ENCODE measurements at places on chromosomes 2 and 18.

GRCh38 chr2:169510496-169510895, 994 bp downstream of the KLHL41 start:
- DNase-seq = peak; percentile 18

- no peak for DNase-seq
Observed at GRCh38 chr18:36294031-36294430, 3.5 kb upstream of the FHOD3 start.

DNA sequence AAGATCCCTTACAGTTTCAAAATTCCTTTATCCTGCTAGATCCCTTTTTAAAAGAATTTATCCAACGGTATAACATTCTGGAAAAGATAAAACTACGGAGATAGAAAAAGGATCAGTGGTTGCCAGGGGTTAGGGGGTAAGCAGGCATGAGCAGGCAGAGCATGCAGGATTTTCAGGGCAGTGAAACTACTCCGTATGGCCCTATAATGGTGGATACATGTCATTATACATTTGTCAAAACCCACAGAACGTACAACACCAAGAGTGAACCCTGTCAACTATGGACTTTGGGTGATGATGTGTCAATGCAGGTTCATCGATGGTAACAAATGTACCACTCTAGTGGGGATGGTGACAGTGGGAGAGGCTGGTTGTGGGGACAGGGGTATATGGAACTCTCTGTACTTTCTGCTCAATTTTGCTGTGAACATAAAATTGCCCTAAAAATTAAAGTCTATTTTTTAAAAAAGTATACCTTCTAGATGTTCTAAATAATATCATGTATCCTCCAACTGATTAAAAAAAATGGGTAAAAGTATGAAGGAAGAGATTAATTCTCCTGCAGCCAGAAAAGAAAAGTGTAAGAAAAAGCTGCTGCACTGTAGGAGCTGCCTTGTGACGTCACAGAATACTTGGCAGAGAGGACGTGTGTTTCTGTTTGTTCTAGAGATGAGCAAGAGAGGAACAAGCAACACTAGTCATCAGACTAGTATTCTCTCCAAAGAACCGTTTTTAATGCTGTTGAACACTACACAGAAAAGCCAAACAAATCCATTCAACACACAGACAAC, 23.6 kb downstream of the ANKRD44 start:
- DNase-seq = no peak

DNA sequence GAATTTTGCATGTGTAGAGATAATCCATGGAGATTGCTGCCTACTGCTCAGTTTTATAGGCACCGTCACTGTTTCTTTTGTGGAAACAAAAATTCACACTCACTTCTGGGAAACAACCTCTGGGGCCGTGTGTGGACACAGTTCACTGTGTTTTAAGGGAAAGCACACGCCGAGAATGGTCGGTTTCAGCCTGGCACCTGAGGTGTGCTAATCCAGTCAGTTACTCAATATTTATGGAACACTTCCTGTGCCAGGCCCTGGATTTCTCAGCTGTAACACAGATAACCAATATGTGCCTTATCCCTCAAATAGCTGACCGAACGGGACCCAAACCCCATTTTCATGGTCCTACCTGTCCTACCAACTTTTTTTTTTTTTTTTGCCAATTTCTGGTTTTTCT, 179.6 kb downstream of the MGAT5 start:
- no peak for DNase-seq

- DNase-seq = no peak
Observed at GRCh38 chr2:234671716-234672115, 174.8 kb upstream of the ARL4C start.

- peak; percentile 75 for DNase-seq
Observed at GRCh38 chr2:224359569-224359968, 42.3 kb downstream of the FAM124B start.

DNA sequence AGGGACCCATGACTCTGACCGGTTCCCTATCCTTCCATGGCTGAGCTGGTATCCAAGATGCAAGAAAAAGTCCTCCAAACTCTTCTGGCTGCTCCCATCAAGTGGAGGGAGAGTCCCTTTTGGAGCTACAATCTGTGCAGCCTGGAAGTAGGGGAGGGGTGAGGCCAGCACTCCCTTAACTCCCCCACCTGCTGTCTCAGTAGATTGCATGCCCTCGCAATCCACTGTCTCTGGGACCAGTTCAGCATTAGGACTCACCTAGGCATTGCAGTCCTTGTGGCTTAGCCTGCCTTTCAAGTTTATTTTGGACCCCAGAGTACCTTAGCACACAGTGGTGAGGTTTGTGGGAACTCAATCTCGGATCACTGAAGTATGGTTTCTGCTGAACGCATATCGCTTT, 14.2 kb upstream of the FMNL2 start:
- DNase-seq = no peak

DNA sequence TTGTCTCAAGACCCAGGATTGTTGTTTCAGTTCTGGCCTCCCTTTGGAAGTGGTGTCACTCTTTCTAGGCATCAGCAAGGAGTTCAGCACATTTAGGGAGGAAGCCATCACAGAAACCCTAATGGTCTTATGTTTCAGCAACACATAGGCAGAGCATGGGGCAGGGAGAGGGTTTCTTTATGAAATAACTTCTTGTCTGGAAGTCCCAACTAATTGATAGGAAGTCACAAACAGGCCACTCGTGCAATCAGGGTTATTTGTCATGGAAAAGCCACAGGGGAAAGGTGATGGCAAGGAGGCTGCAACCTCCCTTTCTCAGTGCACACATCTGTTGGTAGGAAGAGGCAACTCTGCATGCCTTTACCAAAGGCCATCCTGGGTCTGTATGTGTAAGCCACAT, 103.0 kb downstream of the BCL11A start:
- DNase-seq = no peak

DNA sequence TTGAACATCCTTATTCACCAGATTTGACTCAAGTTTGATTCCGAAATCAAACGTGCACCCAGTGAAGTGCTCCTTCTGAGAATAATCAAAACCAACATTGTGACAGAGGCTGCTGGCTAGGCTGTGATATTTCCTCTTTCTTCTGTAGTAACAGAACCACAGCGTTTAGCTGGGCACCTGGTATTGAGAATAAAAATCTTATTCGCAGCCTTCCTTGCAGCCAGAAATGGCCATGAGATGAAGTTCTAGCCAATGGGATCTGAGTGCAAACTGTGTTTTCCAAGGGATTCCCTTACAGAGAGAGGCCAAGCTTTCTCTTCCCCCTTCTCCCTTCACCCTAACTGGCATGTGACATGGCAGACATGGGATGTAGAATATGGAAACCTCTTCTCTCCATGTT, 51.7 kb downstream of the TMEM163 start:
- no peak for DNase-seq

GRCh38 chr18:79463424-79463960, 67.8 kb downstream of the NFATC1 start:
- no peak for DNase-seq

- DNase-seq = peak; percentile 92
Observed at GRCh38 chr2:59301466-59302402, 1060.6 kb upstream of the FANCL start.

- DNase-seq = no peak
Observed at GRCh38 chr2:1947316-1947715, 203.0 kb upstream of the PXDN start.

- no peak for DNase-seq
Observed at GRCh38 chr18:413233-413632, 87.3 kb downstream of the COLEC12 start.

DNA sequence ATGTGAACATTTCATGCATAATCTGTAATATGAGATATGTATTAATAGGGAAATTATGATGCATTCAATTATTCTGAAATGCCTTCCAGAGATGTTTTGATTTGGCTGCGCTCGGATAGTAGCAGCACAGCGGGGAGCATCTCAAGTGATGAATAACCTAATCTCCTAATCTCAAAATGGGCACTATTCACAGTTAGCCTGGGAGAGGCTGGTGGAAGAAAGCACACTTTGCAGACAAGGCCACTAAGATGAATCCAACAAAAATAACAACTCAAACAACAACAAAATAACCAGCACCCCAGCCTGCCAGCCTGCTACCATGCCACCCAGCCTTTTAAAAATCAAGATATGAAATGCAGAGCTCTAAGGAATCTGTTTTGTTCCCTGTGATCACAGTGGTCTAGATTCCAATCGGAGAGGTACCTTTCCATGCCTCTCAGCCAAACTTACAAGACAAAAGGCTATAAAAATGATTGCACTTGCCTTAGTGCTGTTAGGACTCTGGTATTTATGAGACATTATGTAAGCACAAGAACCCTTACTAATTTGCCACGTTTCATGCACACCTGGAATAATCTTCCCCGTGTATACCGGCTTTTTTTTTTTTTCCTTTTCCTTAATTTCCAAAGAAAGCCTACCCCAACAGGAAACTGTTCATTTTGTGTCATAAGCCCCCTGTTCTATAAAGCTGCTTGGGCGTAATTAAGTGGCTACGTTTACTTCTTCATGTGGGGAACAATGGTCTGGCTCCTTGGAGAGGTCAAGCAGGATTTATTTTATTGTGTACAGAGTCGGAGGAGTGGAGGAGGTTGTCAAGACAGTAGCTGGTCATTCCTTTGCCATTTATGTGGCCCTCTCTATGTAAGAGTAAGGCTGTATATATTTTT, 526.9 kb upstream of the FANCL start:
- DNase-seq = no peak

- no peak for DNase-seq
Observed at GRCh38 chr2:24877067-24877466, 43.0 kb downstream of the ADCY3 start.

GRCh38 chr2:18339326-18339725, 221.1 kb downstream of the RDH14 start:
- DNase-seq = no peak

DNA sequence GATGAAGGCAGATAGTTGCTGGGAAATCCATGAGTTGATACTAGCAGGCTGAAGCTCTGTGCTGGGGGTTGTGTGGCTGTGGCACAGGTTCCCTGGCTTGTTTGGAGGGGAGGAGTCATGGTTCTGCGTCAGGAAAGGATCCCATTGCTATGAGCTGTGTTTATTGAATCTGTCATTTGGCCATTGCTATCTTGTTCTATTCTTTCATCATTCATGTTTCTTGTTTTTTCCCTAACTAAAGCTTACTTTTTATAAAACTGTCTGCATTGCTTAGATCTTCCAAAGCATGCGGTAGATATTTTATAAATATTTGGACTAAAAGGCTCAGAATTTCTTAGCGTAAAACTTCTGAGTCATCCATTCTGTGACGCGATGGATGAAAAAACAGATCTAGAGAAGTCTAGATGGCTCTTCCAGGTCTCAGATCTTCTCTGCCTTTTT, 335.3 kb downstream of the PTPRM start:
- DNase-seq = peak; percentile 11

- DNase-seq = no peak
Observed at GRCh38 chr2:36427790-36428243, 72.2 kb downstream of the CRIM1 start.

DNA sequence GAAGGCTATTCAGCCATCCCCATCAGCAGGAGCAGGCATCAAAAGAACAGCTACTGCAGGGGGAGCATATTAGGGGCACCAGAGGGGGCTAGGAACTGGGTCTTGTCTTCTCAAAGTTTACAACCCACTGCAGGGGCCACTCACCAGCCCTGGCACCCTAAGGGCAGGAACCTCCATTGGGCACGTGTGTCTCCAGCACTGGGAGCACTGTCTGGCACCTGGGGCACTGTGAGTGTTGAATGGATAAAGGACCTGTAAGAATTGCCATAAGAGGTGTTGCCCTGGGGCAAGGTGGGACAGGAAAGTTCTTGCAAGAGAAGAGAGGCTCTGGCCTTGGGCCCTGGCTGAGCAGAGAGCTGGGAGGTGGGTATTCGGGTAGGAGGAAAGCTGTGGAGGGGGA, 1.4 kb upstream of the STEAP3 start:
- DNase-seq = no peak

- DNase-seq = no peak
Observed at GRCh38 chr18:35852786-35853185, 119.7 kb upstream of the RMP24 start.

GRCh38 chr2:210174086-210174485, 2.9 kb upstream of the KANSL1L start:
- DNase-seq = no peak

DNA sequence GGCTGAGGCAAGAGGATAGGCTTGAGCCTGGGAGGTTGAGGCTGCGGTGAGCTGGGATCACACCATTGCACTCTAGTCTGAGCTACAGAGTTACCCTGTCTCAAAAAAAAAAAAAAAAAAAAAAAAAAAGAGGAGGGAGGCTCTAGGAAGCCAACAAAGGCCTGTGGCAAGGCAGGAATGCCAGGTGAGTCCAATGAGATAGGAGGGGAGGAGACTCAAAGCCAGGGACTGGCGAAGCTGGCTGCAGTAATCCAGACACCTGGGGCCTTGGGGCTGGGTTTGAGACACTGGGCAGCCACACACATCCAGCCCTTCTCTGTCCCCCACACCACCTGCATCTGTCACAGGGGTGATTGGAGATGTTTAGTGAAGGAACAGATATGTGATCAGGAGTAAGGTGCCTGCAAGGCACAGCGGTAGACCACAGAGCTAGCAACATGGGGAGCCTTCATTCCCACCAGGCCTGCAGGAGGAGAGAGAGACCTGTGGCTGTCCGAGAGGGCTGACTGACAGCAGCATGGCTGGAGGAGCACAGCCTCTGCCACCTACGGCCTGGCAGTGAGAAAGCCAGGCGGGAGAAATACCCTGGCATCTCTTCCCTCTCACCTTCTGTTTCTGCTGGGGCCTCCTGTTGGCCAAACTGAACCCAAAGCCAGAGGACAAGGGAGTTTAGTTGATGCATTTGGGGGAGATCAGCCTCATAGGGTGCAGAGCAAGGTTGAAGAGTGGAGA, 9.5 kb downstream of the CHPF start:
- peak; percentile 41 for DNase-seq

DNA sequence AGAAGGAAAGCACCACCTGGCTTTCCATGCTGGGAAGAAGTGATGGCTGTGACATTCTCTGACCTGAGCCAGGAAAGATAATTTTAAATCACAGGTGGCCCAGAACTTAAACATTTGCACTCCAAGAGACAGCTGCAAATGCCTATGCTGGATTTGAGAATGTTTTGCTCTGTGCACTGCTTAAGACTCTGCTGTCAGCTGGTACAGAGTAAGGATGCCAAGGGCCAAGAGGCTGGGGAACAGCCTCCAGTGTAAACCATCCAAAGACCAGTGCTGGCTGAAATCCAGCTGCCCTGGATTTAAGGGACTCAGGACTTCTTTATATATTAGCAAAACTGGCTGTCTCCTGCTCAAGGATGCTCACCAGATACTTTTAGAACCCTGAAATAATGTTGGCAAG, 3.9 kb downstream of the HOXD8 start:
- no peak for DNase-seq

- DNase-seq = no peak
Observed at GRCh38 chr2:185188656-185189055, 549.9 kb upstream of the FSIP2 start.

GRCh38 chr2:97770445-97770844, 57.1 kb downstream of the ZAP70 start:
- DNase-seq = peak; percentile 75

- no peak for DNase-seq
Observed at GRCh38 chr2:236370847-236371409, 106.7 kb upstream of the ASB18 start.

DNA sequence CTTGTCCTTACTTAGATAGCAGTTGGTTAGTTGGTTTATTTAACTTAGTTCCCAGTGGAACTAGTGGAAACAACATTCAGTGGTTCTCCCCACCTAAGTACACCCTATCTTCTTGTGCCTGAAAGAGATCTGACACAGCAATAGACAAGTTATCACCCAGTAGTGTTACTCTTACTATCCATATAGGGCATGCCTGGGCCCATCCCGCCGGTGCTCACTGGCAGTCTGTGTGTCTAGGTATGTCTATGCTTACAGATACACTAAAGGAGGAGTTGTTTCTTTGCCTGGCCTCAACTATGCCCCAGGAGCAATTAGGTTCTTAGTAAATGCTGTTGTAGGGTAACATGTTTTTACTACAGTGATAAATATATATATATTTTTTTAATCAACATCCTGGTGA, 12.0 kb upstream of the NRP2 start:
- no peak for DNase-seq
